Stimulated activated CD8-positive, alpha-beta memory T cell treated with anti-CD3 and anti-CD28 coated beads, Interleukin-2, amount 100 ng/mL, for 1 hour (primary cell): ENCODE measurements at places on chromosomes 5 and 9.

GRCh38 chr5:50967563-50968355, 301.3 kb downstream of the PARP8 start:
- no peak for DNase-seq

- no peak for DNase-seq
These were observed 289.3 kb downstream of the KIAA0825 start for GRCh38 chr5:94329115-94329514.

DNA sequence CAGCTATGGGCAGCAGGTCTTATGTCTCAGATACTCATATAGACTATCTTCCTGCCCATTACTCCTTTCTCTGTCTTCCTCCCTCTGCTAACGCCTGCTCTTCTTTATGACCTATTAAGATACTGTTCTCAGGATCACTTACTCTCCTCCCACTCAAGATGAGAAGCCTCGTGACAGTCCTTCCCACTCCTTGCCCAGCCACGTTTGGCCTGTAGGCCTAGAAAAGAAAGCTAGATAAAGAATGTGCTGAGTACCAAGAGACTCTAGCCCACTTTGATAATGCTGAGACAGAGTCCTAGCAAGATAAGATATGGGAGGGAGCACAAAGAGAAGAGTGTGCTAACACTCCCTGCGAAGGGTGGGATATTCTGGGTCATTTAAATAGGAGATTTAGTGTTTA, 6.8 kb upstream of the DENND4C start:
- no peak for DNase-seq

- no peak for DNase-seq
These were observed 78.0 kb downstream of the OTULIN start for GRCh38 chr5:14742498-14742897.

- DNase-seq: no peak
These were observed 3.7 kb upstream of the GNPDA1 start for GRCh38 chr5:142016556-142016955.
